NCI-H510A treated with DMSO at 0.1 percent for 48 hours (cell line): ENCODE measurements at places on chromosomes 1 and 21.

DNA sequence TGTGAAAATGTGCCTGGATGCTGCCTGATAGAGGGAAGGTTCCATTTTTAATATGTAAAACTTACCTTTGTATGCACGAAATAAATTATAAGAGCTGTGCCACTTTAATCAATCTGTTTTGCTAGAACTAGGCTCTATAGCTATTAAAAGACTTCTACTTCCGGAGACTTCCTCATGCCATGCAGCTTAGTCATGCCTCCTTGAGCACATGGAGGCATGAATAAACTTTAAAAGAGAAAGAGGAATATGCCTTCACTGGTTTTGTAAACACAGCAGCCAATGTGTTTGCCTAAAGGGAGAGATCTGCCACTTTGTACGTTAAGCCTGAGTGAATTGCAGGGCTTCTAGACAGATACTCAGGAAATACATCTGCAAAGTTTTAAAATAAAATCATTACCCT is 604.6 kb downstream of the LRRIQ3 start:
- DNase-seq = peak; percentile 77

GRCh38 chr1:151939141-151939540 is 29.8 kb upstream of the THEM4 start:
- no peak for DNase-seq

GRCh38 chr1:6475381-6476133 is 9.6 kb upstream of the TNFRSF25 start:
- peak; percentile 45 for DNase-seq

- DNase-seq = no peak
Measured at GRCh38 chr1:25183126-25183980, 48.9 kb downstream of the SYF2 start.

DNA sequence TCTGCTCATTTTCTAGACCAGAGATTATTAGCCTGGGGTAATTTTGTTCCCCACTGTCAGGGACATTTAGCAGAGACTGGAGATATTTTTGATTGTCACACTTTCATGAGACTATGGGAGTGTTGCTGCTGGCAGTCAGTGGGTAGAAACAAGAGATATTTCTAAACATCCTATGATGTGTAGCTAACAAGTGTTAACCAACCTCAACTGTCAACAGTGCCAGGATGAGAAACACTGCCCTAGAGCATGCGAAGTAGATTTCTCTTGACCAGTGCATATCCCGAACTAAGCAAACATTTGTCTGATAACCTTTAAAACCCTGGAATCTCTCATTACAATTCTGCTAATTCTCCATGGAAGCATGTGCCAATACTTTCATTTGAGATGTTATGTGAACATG is 607.4 kb upstream of the TMPRSS15 start:
- DNase-seq = no peak

- no peak for DNase-seq
Measured at GRCh38 chr21:42725416-42725930, 72.1 kb downstream of the PDE9A start.

DNA sequence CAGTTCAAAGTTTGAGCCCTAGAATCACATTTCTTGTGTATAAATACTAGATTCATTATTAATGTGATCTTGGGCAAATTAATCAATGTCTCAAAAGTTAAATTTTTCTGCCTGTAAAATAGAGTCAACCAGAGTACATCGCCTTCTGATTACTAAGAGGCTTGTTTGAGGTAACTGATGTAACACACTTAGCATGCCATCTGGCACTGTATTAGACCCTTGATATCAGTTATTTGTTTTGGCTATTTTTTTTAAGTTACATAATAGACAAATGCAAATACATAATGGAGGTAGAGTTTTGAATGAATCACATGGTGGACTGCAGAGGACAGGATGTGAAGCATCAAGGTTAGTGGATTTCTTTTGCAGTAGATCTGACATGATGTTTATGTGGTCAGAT is 298.4 kb downstream of the ADGRL2 start:
- no peak for DNase-seq

DNA sequence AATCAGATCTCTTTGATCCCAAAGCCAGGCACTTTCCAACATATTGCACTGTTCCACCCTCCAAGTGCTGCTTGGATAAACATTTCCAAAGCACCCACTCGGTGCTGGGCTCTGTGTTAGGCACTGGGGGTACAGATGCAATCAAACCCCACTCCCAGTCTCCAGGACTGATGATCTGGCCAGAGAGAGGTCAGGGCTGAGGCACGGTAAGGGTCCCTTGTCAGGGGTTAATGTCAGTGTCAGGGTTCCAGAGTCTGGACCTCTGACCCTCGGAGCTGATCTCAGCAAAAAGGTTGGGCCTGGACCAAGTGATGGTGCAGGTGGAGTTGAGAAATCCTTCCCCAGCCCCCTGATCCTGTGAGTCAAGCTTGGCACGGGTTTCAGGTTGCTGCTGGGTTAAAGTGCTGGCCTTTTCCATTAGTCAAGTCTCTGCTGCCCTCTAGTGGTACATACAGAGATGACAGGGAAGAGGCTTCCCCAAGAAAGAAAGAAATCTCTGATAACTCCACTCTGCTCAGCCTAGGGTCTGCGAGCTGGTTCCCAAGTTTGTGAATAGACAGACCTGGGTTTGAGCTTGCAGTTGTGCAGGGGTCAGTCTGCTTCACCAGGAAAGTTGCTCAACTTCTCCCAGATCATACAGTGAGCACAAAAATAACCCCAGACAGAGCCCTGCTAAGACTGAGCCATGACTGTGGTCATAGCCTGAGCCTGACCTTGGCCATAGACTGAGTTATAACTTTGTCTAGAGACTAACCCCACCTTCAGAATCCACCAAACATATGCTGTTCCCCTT is 74.6 kb downstream of the DMRTA2 start:
- peak; percentile 77 for DNase-seq

DNA sequence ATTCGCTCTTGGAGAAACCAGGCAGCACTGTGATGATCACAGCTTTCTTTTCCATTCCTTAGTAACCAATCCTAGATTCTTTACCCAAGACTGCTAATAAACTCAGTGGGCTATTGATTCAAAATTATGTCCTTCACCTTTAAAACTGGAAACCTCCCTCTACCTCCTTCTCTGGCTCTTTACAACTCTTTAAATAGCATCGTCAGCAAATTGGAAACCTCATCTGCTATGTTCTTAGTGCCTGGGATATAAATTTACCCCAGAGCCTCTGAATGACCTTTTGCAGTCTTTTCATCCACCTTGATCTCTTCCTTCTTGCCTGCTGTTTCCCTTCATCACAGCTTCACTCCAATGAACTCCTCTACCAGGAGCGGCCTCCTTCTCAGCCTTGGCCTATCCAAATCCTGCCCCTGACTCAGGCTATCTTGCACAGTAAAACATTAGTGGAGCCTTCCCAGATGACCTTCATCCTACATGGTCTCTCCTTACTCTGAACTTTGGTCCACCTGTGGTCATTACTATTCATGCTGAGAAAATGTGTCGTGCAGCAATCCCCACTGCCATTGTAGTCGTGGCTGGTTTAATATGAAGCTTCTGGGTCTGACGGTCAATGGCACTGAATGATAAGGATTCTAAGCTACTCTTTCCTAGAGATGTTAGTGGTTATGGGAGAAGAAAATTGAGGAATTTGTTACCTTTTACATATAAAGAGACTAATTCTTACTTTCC is 644.1 kb downstream of the SMYD3 start:
- DNase-seq = no peak

DNA sequence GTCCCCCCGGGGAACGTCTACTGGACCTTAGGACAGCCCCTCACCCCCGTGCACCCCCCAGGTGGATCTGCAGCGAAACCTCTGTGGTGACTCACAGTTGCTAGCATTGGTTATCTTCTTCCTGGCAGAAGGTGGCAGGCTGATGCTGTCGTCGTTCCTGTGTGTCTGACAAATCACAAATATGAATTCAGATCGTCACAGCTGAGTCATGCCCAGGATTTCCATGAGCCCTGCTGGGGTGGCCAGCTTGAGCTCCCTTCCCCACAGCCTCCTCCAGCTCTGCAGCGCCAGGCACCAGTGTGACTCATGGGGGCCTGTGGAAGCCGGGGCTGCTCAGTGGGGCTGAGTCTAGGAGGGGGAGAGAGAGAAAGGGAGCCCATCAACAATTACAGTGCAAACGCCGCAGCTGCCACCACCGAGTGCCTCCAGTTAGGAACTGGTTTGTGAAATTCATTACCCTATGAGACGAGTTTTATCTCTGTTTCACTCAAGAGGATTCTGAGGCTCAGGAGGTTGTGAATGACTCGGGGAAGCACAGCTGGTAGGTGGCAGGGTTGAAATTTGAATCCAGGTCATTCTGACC is 197.9 kb downstream of the DYRK1A start:
- peak; percentile 86 for DNase-seq

- no peak for DNase-seq
Measured at GRCh38 chr1:205505791-205506190, 1.3 kb downstream of the CDK18 start.

DNA sequence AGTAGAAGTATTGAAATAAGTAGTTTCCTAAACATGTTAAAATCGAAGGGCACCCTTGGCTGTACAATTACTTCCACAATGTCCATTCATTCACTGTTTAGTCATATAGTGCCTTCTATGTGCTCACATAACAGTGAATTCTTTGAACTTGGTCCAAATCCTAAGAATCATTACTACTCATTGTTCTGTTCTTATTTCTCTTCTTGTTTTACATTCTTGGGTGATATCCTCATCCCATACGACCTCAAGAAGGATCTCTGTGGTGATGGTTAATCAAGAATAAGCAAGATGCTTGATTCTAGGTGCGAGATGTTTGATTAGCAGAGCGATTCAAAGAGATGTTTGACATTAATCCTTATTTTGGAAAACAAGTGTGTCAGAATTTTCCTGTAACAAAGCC is 667.4 kb upstream of the ZP4 start:
- DNase-seq = no peak

DNA sequence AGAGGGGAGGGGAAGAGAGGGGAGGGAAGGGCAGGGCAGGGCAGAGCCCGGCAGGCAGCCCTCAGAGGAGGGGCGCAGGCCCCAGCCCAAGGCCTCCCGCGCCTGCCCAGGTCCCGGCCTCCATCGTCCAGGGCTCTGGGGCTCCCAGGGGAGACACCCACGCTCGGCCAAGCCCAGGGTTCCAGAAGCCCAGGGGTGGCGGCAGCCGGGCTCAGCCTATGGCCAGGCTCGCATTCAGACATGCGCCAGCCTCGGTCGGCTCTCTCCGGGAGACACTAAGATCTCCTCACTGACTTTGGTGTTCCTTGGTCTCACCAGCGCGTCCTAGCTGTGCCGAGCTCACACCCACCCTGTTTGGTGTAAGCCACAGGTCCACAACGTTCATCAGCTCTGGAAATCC is 7.1 kb upstream of the ANKRD65 start:
- no peak for DNase-seq

- DNase-seq = no peak
Measured at GRCh38 chr1:3014050-3014440, 7.2 kb upstream of the ACTRT2 start.

DNA sequence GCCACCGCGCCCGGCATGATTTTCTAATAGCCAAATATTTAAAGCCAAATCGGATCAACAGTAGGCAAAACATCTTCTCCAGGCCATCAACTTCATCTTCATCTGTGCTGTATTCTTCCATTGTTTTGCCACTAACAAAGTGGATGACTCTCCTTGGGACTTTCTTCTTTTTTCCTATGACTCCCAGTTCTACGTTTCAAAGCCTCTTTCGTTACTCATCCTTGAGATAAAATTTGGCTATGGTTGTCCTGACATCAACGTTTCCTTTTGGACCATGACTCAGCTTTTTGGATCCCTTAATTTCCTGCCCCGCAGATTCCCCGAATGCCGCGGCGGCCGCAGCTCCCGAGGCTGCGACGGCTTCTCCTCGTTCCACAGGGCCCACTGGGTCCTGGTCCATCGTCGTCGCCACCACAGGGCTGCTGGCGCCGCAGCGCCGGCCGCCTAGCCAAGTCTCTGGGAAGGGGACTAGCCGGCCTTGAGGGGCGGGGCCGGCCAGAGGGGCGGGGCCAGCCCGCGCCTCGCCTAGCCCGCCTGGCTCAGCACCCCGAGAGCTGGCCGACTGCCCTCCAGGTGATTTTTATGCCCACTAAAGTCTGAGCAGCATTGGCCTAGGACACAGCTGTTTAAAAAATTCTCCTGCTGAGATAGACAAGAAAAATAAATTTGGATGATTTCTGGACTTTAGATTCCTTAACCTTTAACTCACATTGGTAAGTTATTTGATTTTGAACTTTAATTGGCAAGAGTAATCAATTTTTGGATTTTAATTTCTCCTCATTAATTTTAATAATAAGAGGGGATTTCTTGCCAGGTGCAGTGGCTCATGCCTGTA is 93.9 kb downstream of the ADCY10 start:
- DNase-seq = no peak
